Hematopoietic multipotent progenitor cell treated with erythropoietin and hydrocortisone succinate and interleukin-3 and kit ligand, for 15 days (in vitro differentiated cells): ENCODE measurements at places on chromosomes 12 and 14.

GRCh38 chr12:28936221-28936620 is 212.9 kb upstream of the FAR2 start:
- no peak for DNase-seq

DNA sequence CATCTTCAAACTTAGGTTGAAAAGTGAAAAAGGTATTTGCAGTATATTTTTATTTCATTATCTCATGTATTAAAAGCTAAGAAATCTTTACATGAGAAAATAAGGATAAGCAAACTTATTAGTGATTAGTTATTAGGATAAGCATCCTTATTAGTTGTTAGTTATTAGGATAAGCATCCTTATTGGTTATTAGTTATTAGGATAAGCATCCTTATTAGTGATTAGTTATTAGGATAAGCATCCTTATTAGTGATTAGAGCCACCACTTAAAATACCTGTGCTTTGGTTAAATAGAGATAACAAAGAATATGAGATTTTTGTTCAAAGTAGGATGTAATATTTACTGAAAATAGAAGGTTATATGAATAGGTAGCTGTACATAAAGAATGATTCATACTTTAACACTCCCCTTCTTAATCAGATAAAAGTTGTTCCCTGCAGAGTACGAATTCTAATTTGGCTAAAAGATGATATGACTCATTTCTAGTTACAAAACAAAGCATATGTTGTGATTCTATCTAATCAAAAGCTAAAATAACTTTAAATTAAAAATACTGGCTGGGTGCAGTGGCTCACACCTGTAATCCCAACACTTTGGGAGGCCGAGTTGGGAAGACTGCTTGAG is 56.4 kb downstream of the KDM5A start:
- DNase-seq, result no peak

DNA sequence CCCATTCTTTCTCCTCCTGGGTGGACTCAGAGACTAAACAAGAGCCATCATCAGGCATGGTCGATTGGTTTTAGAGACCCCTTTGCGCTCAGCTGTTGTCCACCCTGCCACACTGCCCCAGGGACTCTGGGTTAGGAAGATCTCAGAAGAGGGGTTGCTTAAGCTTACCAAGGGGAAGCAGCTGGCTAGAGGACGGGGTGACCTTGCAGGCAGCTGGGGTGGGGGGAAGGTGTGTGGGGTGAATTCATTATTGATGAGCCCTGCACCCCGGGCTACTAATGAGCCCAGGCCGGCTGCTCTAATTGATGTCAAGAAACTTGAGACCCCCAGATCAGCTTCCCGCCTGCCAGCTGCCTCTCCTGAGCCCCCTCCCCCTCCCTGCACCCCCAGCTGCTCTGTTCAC is 8.7 kb upstream of the ZNF385A start:
- DNase-seq, result no peak

DNA sequence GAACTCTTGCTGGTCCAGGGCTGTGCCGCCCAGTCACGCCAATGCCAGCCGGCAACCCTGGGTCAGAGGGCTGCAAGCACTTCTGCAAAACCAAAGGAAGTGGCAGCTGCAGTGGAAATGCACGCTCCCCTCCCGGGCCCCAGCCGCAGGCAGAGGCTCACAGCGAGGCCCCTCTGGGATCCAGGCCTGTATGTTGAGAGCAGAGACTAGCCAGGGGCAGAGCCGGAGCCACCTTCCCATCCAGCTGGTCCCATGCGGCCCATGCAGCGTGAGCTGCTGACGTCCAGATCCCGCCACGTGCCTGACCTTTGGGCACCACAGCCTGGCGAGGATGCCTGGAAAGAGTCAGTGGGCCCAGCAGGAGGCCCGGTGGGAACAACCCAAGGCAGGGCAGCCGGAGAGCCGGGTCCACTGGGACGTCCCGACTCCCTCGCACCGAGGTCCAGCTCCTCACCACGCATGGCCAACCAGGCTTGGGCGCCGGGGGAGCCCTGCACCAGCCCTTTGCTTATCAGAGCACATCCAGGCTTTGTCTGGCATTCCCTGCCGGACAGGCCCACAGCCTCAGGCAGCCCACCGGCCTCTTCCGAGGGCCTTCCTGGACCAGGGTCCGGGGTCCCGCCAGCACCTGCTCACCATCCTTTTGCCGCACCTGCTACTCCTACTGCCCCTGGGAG is 4.3 kb downstream of the GPR132 start:
- DNase-seq, result no peak

GRCh38 chr14:50064993-50065392 is 51.4 kb downstream of the VCPKMT start:
- peak; percentile 19 for DNase-seq

- DNase-seq, result no peak
Observed at GRCh38 chr14:35085441-35085840, 36.3 kb downstream of the PPP2R3C start.

GRCh38 chr14:23352506-23353432 is at the start of gene SLC22A17:
Gene SLC22A17 (minus strand): TSS chr14:23352887.
- DNase-seq, result no peak

GRCh38 chr14:104788873-104789663 is 6.5 kb downstream of the AKT1 start:
- no peak for DNase-seq

- DNase-seq, result no peak
Observed at GRCh38 chr14:95481391-95482022, 34.9 kb downstream of the SYNE3 start.

GRCh38 chr12:66028390-66028789 is 102.2 kb downstream of the LLPH start:
- no peak for DNase-seq

DNA sequence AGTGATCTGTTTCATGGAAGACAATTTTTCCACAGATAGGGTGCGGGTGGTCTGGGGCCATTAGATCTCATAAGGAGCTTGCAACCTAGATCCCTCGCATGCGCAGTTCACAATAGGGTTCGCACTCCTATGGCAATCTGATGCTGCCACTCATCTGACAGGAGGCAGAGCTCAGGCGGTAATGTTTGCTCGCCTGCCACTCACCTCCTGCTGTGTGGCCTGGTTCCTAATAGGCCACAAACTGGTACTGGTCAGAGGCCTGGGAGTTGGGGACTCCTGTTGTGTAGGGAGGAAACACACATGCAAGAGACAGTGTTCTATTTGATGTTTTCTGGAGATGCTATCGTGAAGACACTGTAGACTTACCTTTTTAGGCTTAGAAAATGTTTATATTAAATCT is 77.0 kb upstream of the FGD4 start:
- DNase-seq, result no peak

- no peak for DNase-seq
Observed at GRCh38 chr14:76720382-76720813, 40.9 kb upstream of the VASH1 start.

GRCh38 chr14:68333262-68333661 is 459.6 kb downstream of the ZFP36L1 start:
- DNase-seq, result no peak

DNA sequence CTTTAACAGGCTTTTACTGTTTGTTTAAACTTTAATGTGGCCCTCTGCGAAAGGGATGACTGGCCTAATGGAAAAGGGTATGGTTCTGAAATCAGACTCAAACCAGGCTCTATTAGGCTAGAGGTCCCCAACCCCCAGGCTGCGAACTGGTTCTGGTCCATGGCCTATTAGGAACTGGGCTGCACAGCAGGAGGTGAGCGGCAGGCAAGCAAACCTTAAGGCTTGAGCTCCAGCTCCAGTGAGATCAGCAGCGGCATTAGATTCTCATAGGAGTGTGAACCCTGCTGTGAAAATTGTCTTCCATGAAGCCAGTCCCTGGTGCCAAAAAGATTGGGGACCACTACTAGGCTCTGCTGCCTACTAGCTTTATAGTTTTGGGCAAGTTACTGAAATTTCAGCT is 11.1 kb downstream of the GALNT4 start:
- no peak for DNase-seq

GRCh38 chr14:84826294-84826693 is 703.6 kb upstream of the FLRT2 start:
- DNase-seq, result no peak

GRCh38 chr12:79934281-79935020 is 446 bp downstream of the PPP1R12A start:
- DNase-seq, result no peak

DNA sequence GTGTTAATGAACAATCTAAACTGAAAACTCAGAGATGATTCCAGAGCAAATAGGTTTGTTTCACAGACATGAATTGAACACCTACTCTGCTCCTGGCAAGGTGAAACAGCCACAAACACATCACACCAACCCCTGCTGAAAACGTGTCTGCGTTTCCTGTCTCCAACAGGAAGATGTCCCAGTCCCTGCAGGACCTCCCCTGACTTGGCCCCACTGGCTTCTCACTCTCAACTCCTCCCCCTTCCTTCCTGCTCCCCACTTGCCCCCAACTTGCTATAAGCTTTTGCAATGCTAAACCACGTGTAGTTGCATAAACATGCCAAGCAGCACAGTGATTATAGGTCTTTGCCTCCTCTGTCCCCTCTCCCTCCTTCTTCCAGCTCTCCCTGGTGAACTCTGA is 567.6 kb downstream of the BCL11B start:
- no peak for DNase-seq

GRCh38 chr12:6871052-6871957 is 1.8 kb downstream of the SPSB2 start:
- DNase-seq, result peak; percentile 60

DNA sequence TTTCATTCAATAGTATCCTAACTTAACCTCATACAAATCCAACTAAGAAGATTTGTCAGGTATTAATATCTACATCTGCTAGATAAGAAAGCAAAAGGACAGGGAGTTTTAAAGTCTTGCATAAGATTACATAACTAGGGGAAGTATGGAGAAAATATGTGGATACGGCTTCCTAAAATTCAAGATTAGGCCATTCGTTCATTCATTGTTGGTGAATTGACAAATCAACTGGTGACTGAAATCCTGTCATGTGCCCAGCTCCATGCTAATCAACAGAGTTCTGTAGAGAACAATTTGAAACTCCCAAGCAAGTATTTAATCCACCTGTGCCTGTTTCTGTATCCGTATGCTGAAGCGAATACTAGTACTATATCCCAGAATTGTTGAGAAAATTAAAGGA is 260.9 kb upstream of the USP15 start:
- no peak for DNase-seq

DNA sequence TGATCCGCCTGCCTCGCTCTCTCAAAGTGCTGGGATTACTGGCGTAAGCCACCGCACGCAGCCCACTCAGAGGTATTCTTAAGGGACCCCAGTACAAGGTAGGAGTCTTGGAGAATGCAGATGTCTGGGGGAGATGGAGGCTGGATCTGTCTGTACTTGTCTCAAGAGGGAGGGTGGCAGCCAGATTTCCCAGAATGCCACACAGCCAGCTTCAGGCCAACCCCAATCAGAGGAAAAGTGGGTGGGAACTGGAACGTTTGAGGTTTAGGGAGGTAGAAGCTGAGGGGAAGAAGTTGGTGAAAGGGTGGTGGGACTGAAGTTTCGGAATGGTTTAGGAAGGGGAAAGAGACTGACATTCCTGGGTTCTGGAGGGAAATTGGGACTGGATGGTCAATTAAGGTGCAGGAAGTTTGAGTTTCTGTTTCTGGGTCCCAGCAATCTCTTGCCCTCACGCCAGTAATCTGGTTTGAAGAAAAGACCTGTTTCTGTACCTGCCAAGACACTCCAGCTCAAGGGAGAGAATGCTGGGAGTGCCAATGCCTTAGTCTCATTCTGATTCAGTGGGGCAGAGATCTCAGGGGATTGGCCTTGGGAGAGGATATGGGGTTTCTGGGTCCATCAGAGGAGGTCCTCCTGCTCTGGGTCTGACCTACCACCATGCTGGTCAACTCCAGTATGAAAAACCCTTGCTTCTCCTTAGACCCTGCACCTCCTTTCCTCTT is 8.1 kb upstream of the ZNF385A start:
- no peak for DNase-seq

DNA sequence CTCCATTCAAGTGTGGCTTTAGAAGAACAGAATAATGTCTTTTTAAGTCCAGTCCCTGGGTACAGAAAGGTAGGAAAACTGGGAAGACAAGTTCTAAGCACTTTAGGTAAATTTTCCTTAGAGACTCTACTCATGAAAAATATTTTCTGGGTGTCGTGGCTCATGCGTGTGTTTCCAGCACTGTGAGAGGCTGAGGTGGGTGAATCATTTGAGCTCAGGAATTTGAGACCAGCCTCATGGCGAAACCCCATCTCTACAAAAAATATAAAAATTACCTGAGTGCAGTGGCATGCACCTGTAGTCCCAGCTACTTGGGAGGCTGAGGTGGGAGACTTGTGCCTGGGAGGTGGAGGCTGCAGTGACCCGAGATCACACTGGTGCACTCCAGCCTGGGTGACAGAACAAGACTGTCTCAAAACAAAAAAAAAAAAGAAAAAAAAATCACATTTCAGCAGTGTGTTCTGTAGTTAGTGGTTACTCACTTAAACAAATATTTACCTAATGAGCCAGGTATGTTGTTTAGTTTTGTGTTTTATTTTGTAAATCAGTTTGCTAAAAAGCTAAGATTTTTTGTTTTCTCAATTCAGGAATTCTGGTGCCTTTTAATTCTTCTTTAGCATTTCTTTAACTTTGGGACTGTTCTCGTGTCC is 52.3 kb upstream of the RD3L start:
- DNase-seq, result no peak

GRCh38 chr14:48008646-48009045 is 333.2 kb upstream of the MDGA2 start:
- DNase-seq, result no peak

DNA sequence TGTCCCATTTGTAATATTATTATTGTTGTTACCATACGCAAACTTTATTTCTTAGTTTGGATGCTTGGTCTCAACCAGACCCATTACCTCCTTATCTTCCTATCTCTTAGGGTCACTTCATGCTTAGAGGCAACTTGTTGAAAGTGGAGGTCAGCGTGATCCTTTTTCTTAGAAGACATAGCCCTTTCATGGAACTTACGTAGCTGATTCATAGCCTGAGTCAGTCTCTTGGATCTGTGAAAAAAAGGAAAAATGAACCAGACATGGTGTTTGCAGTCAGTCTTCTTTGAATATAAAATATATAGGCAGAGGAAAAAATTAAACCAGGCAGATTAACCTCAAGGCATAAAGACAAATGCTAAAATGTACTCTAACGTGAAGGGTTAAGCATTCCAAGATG is 613.7 kb downstream of the DIO2 start:
- no peak for DNase-seq
